Activated T-helper 9 cell treated with anti-CD3 and anti-CD28 coated beads, Interleukin-2, amount 50 U/mL, for 16 hours (primary cell): ENCODE measurements at places on chromosomes 13 and 19.

DNA sequence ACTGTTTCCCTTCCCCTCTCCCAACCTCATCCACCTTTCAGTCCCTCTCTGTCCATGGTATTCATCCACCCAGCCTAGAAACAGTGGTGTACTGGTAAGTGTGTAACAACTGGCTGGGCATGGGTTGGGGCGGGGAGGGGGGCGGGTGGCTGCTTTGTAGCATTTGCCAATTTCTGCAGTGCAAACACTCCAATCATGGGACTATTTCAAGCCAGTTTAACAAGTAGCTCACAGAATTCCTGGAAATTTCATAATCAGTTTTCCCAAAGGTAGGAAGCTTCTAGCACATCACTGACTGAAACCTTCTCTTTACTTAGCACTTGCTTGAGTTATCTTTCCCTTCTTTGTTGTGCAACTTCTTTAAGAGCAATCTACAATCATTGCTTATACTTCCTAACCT, 100.8 kb upstream of the WASF3 start:
- DNase-seq: no peak

DNA sequence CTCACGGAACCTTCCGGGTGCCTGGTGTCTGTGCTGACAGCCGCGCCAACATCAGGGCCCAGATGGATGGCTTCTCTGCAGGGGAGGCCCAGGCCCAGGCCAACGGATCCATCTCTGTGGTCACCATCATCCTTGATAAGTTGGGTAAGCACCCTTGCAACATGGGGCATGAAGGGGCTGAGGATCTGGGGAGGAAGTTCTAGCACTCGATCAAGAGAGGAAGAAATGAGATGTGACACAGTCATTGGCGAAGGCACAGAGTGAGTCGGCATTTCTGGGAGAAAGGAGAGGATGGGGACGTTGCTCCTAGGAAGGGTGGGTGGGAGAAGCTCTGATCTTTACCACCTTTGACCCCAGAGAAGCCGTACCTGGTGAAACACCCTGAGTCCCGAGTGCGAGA, 4.4 kb downstream of the CILP2 start:
- DNase-seq: no peak

- DNase-seq: no peak
These were observed 443.9 kb upstream of the SLC10A2 start for GRCh38 chr13:103510007-103510535.

DNA sequence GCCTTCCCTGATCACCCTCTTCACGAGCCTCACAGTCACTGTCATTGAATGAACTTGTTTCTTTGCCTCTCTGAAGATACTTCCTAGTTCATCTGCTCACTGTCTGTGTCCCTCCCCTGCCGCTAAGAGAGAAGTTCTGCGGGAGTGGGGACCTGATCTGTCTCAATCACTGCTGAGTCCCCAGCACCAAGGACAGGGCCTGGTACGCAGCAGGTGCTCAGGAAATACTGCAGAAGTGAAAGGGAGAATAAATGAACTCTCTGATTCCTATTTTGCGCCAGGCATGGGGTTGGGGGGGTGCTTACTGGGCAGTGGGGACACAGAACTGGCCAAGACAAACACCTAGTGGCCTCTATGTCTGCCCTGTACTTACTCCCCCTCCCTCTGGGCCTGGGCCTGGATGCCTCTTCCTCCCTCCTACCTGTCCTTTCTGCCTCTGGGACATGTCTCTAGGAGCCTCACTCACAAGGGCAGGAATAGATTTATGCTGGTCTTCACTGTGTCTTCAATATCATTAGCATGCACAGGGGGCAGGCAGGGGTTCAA, 17.5 kb downstream of the FCGBP start:
- no peak for DNase-seq

DNA sequence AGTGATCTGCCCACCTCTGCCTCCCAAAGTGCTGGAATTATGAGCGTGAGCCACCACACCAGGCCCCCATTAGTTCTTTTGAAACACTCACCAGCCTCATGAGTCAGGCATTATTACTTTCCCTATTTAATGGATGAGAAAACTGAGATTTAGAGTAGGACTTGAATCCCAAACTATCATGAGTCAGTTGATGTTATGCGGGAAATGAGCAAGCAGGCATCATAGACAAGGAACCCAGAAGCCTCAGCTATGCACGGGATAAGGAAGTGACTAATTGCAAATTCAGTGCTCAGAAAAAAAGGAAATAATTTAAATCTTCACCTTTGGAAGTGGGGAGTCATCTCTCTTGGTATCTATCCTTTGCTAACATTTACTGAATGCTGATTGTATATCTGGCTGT, 217.5 kb downstream of the ABCC4 start:
- no peak for DNase-seq

GRCh38 chr13:26480246-26480855, 77.1 kb upstream of the WASF3 start:
- no peak for DNase-seq
